ENCODE measurements at places on chromosomes 12 and 14. TPM values are rescaled to one million over a fixed set of nuclear protein-coding genes. Genes with fewer than 3 reads are reported as not detected.

DNA sequence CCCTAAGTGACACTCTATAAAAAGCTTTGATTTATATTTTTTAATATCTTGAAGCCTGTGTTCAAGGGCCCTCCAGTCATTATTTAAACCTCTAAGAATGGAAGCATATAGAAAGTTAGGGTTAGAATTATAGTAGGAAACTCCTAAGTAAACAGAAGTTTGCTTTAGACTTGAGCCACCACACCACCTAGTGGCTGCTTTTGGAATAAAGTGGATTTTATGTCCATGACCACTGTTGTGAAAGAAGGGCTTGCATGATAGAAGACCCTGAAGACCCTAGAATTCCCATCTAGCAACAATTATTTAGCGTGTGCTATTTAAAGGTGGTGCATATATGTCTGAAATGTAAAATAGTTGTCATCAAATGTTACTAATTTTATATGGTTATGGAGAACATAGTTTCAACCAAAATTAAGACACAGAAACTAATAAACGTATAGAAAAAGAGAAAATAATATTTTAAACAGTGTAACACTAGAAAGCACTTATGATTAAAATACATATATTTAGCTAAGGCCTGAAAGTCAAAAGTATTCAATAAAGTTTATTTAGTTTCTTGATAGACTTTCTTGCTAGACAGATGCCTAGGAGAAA, 21.3 kb downstream of the LRRIQ1 start:
- ATAC-seq = no peak

DNA sequence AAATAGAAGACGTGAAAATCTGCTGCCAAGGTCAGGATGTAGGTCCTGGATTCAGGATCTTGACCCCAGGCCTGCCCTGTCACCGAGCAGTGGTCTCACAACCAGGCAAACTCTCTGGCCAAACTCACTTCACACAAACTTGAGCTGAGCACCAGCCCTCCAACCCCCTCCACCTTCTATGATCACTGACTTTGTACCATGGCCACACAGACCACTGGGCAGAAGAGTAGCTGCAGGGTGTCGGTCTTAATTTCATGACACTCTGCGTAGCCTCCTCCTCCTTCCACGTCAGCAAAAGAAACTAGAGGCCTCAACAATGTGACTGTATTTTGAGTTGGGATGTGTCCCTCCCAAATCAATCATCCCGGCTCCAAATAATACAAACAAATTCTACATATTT, 7.2 kb upstream of the TBX3 start:
- no peak for ATAC-seq

- peak; percentile 79 for ATAC-seq
Observed at GRCh38 chr12:111636209-111636945, 37.3 kb upstream of the ATXN2 start.

Gene RIC8B
- 8.3 TPM for total RNA-seq

Gene OR6C2
- not detected for total RNA-seq
